Heart left ventricle (tissue), 16 donors: ENCODE measurements at places on chromosomes 11 and 22.
A peak's percentile ranks its signal among the peaks of the same experiment; 100 is the strongest.

DNA sequence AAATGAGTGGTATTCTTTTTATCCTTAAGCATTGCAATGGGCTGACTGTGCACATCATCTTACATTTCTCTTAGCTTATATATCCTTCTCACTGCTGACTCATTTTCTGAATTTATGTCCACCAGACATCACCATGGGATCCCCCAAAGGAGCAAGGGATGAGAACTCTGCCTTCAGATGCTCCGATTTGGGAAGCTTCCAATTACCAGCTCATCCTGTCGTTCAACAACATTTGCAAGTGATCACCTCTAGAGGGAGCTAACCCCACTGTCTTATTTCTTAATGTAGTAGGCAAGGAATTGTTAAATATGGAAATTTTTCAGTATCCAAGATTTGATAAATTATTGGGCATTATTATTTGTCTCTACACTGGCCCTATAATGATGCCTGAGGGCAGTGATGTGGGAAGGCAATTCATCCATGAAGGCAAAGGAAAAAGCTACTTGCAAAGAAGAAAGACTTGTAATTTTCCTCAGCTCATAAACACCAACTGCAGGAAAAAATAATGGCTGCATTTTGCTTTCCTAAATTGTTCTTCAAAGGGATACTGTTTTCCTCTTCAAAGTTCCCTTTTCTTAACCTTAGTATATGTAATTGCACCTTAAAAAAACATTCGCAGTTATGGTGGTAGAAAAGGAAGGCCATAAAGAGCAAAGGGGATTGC, 102.4 kb upstream of the FSHB start:
- no peak for DNase-seq

GRCh38 chr11:68468217-68468828, 7.8 kb downstream of the PPP6R3 start:
- DNase-seq = no peak

GRCh38 chr11:61890529-61891330, 615 bp downstream of the FADS3 start:
- DNase-seq = peak; percentile 89

GRCh38 chr11:75733431-75734107, 15.9 kb downstream of the MOGAT2 start:
- peak; percentile 75 for DNase-seq

DNA sequence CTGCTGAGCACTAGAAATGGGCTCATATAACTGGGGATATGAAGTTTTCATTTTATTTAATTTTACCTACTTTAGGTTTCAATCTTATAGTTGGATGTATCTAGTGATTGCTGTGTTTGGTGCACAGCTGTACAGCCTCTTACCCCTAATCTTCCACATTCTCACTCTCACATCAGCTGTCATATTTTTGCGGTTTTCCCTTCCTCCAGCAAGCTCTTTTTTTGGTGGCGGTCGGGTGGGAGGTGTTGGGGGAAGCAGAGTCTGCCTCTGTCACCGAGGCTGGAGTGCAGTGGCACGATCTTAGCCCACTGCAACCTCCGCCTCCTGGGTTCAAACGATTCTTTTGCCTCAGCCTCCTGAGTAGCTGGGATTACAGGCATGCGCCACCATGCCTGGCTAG, 445.1 kb upstream of the ISX start:
- DNase-seq = no peak

- no peak for DNase-seq
Measured at GRCh38 chr11:76768909-76769560, 14.1 kb upstream of the TSKU start.

DNA sequence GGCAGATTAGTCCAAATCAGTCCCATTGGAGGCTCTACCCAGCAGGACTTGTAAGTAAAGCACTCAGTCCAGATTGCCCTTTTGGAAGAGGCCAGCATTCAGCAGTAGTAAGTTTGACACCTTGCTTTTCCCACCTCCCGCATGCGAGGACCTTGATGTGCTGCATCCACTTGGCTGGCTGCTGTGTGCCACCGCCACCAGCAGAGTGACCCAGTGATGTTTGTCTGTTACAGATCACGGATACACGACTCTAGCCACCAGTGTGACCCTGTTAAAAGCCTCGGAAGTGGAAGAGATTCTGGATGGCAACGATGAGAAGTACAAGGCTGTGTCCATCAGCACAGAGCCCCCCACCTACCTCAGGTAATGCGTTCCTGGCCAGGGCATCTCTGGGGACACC, 6.6 kb downstream of the SMARCB1 start:
- no peak for DNase-seq

DNA sequence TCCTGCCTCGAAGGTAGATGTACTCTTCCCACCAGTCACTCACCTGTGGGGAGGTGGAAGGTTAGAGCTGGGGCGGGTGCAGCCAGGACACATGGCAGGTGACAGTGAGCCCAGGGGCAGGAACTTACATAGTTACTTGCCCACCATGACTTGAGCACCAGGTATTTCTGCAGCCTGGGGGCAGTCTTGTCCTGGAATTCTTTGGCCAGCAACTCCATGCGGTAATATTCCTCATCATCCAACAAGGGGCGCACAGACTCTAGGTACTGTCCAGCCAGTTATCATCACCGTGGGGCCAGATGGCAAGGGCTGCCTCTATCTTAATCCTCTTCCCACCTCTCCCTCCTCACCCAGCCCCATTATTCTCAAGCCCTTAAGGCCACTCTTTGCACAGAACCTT, 2.2 kb downstream of the CPT1B start:
- DNase-seq = no peak

GRCh38 chr11:124194293-124195188, 11.4 kb downstream of the OR10D3 start:
- no peak for DNase-seq

GRCh38 chr22:37604875-37605274, 3.8 kb upstream of the GGA1 start:
- DNase-seq = no peak
